ENCODE measurements at places on chromosomes 2 and 18.
A peak's percentile ranks its signal among the peaks of the same experiment; 100 is the strongest.

DNA sequence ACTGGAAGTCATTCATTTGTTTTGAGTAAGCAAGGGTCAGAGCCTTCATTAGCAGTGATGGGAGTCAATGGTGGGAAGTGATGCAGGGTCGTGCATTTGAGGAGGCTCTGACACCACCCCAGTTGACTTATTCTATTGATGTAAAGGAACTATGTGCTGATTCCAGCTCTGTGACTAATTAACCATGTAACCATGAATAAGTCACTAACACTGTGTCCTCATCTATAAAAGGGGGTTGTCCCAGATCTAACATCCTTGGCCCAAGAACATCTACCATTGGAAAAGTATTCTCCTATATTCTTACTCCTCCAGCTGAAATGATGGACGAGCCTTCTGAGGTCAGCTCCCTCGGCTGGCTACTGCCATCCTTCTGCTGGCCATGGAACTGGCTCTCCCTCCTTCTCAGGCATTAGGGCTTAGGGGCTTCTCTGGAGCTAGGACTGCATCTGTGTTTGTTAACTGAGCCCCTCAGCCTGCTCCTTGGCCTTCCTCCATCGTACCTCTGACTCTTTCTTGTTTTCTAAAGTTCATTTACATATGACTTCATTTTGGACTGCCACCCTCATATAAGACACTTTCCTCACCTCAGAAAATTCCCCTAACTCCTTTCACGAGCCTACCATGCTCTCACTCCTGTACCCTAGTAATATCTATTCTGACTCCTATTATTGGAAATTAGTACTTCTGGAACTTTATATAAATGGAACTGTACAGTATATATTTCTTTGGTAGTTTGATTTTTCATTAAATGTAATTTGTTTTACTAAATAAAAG lies 115.5 kb downstream of the KCTD1 start:
- DNase-seq = no peak

- no peak for DNase-seq
These were observed 116.7 kb downstream of the ALK start for GRCh38 chr2:29804671-29805070.

- no peak for DNase-seq
These were observed 26.1 kb upstream of the C1D start for GRCh38 chr2:68088940-68089339.

DNA sequence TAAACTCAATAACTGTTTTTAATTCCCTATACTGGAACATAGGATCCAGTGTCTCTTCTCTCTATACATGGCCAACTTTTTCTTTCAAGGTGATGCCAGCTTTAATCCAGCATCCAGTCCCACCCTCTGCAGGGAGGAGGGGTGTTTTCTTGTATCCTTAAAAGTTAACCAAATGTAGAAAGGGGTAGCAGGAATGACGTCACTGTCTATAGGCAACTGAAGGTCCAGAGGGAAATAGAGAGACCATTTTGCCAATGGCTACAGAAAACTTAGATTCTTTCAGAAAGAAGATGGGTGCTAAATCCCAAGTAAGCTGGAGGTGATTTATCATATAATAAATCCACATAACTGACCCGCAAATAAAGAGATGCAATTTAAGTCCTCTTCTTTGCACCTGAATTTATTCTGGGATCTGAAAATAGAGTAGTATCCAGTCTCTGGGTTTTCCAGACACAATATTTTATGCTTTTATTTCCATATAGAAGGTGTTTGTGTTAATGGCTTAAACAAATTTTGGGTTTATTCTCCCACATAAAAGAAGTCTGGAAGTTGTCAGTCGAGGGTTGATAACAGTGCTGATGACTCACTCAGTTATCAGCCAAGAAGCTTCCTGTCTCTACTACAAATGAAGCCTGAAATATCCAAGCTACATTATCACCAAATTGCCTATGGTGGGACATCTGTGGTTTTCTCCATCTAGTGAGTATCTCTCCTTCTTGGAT lies 5.7 kb upstream of the DNER start:
- no peak for DNase-seq

- peak; percentile 77 for DNase-seq
These were observed 194.5 kb downstream of the DNER start for GRCh38 chr2:229519655-229520430.

- no peak for DNase-seq
These were observed 181.5 kb upstream of the SCN7A start for GRCh38 chr2:166675553-166675952.

DNA sequence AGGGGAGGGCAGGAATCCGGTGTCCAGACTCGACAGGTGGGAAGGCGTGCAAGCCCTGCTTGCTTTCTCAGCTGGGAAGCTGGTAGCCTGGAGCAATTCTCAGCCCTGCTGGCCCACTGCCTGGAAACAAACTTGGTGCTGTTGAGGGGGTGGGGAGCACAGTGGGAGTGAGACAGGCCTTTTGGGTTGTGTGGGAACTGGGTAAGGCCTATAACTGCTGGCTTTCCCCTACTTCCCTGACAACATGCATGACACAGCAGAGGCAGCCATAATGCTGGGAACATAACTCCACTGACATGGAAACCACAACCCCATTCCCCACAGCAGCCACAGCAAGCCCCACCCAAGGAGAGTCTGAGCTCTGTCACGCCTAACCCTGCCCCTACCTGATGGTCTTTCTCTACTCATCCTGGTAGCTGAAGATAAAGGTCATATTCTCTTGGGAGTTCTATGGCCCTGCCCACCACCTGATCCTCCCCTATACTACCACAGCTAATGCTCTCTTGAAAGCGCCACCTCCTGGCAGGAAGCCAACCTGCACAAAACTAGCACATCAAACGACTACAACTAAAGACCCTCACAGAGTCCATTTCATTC lies 122.9 kb upstream of the ACVR1C start:
- peak; percentile 9 for DNase-seq

DNA sequence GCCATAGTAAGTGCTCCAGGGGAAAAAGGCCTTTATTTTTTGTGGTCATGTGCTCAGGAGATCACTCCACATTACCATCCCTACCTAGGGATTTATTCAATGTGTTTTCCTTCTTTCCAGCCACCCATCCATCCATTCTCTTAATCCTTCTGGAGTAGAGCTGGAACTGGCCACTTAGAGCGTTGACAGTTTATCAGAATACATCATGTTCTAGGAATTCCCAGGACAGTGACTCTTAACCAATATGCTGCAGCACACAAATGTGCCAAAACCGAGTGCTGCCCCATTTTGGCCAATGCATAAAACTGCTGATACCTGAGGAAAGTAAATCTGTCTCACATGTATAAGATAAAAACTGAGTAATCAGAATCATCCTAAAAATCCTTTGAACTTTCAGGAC lies 63.7 kb downstream of the FARSB start:
- DNase-seq = no peak

DNA sequence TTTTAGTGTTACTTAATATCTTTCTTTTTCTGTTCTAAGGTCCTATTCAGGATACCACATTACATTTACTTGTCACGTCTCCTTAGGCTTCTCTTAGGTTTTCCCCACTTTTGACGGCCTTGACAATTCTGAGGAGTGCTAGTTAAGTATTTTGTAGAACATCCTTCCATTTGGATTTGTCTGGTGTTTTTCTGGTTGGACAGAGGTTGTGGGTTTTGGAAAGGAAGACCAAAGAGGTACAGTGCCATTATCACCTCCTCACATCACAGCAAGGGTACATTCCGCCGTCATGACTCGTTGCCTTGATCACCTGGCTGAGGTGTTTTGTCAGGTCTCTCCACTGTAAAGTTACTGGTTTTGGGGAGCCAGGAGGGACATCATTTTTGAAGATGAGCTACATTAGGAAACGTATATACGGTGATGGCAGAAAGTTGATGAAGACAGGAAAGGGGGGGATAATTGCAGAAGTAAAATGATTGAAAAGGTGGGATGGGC lies 88.4 kb upstream of the TMEM247 start:
- no peak for DNase-seq

DNA sequence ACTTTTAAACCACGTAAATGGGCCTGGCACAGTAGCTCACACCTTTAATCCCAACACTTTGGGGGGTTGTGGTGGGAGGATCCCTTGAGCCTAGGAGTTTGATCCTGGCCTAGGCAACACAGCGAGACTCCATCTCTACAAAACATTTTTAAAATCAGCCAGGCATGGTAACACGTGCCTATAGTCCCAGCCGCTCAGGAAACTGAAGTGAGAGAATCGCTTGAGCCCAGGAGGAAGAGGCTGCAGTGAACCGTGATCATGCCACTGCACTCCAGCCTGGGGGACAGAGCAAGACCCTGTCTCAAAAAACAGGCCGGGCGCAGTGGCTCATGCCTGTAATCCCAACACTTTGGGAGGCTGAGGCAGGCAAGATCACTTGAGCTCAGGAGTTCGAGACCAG lies 12.2 kb downstream of the ROCK1 start:
- peak; percentile 40 for DNase-seq

- DNase-seq = no peak
These were observed 99.0 kb downstream of the PLEKHM3 start for GRCh38 chr2:207926133-207926988.

GRCh38 chr2:197706839-197707207 lies 1.7 kb downstream of the MARS2 start:
- peak; percentile 25 for DNase-seq

- no peak for DNase-seq
These were observed 35.1 kb downstream of the CAPN13 start for GRCh38 chr2:30772021-30772705.

DNA sequence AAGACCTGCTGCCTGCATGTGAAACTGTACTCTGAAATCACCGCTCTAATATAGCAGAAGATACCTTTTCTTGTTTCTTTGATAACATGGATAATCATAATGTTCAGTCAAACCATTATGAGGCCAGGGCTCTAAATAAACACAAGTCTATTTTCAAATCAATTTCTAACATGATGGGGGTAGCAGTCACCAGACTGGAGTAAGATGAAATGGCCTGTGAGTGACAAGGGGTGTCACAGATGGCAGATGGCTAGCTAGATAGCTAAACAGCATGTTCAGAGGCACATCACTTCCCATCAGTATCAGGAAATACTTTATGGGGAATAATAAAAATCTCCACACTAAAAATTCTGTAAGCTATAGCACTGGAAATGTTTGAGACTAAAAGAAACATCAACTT lies 14.0 kb downstream of the MBD2 start:
- DNase-seq = no peak

GRCh38 chr2:8461341-8461740 lies 220.5 kb upstream of the ID2 start:
- DNase-seq = no peak

- peak; percentile 40 for DNase-seq
These were observed 11.5 kb upstream of the SNED1 start for GRCh38 chr2:240986787-240987411.

- DNase-seq = no peak
These were observed 27.7 kb downstream of the KCTD18 start for GRCh38 chr2:200482194-200482593.
